Pancreas (tissue), 10 donors: ENCODE measurements at places on chromosomes 6 and 20. TPM values are rescaled to one million over a fixed set of nuclear protein-coding genes. Genes with fewer than 3 reads are reported as not detected.

DNA sequence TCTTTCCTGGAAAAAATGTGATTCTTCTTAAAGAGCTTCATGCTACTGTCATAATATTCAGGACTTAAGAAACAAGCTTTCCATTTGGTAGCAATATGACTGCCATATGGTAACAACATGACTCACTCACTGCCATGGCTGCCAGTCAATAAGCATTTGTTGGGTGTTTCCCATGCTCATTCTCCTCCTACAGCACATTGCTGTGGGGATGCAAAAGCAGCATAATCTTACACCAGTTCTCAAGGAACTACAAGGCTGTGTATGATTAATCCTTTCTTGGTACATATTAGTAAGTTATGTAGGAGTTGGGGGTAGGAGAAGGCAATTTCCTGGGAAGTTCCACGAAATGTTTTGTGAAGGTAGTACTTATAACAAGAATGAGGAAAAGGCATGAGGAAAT lies 76.7 kb downstream of the CEP162 start:
- H3K27me3 ChIP-seq, result no peaks in the 10 kb centered on the region
- no peaks in the 10 kb centered on the region for H3K4me1 ChIP-seq
- DNase-seq, result no peak
- H3K36me3 ChIP-seq, result no peaks in the 10 kb centered on the region
- no peak overlapping the region for H3K27ac ChIP-seq

GRCh38 chr6:93433592-93433991 lies 14.2 kb upstream of the EPHA7 start:
- H3K4me3 ChIP-seq, result no peak overlapping the region
- no peaks in the 10 kb centered on the region for H3K4me1 ChIP-seq
- DNase-seq, result no peak
- H3K36me3 ChIP-seq, result no peaks in the 10 kb centered on the region

DNA sequence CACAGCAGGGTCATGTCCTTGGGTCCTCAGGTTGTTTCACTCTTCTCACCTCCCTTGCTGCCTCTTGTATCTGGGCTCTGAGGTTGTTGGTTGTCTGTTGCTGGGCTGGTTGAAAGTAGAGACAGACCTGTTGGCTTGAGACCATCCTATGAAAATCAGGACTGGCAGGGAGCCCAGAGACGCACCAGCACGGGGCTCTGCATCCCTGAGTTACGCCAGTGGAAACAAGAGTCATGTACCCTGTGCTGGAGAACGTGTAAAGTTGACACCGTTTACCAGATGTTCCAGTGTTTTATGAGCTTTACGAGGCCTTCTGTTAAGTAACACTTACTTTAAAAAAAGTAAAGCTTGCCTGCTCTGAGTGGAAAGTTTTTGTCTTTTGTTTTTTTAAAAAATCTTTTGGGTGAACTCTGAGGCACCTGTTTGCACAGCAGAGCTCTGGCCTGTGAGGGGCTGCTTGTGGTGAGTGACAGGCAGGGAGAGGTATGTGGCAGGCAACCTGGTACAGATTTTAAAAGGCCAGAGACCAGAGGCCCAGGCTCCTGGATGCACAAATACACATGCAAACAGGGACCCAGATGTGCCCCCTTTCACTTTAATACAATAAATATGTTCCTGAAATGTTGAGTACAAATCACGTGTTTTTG lies 260.0 kb upstream of the SUPT3H start:
- H3K36me3 ChIP-seq, result no peaks in the 10 kb centered on the region
- no peak overlapping the region for H3K27ac ChIP-seq
- no peaks in the 10 kb centered on the region for H3K4me1 ChIP-seq

- H3K4me3 ChIP-seq, result no peak overlapping the region
- DNase-seq, result no peak
- no peak overlapping the region for H3K27ac ChIP-seq
- H3K27me3 ChIP-seq, result no peaks in the 10 kb centered on the region
- no peaks in the 10 kb centered on the region for H3K4me1 ChIP-seq
- H3K36me3 ChIP-seq, result no peaks in the 10 kb centered on the region
These were observed 326.9 kb downstream of the PACRG start for GRCh38 chr6:163054641-163055040.

GRCh38 chr6:1554141-1554475 lies 55.6 kb upstream of the FOXC1 start:
- no peak overlapping the region for H3K27ac ChIP-seq
- H3K4me1 ChIP-seq, result no peaks in the 10 kb centered on the region
- DNase-seq, result no peak
- no peaks in the 10 kb centered on the region for H3K36me3 ChIP-seq
- H3K4me3 ChIP-seq, result no peak overlapping the region
- H3K27me3 ChIP-seq, result no peaks in the 10 kb centered on the region

GRCh38 chr6:5950361-5950785 lies 56.4 kb downstream of the NRN1 start:
- no peak for DNase-seq
- H3K27ac ChIP-seq, result no peak overlapping the region
- no peaks in the 10 kb centered on the region for H3K4me1 ChIP-seq

DNA sequence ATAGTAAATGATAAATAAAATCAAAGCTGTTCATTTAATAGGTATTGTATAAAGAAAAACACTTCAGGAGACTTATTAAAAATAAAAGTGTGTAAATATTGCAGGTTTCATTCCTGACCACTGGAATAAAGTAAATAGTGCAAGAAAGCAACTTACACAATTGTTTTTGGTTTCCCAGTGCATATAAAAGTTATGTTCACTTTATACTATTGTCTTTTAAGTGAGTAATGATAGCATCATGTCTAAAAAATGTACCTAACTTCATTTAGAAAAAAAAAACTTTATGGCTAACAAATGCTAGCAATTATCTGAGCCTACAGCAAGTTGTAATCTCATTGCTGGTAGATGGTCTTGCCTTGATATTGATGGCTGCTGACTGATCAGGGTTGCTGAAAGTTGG lies 726.6 kb upstream of the POU3F2 start:
- H3K4me1 ChIP-seq, result no peaks in the 10 kb centered on the region
- no peak overlapping the region for H3K27ac ChIP-seq
- no peaks in the 10 kb centered on the region for H3K36me3 ChIP-seq
- H3K27me3 ChIP-seq, result no peaks in the 10 kb centered on the region

DNA sequence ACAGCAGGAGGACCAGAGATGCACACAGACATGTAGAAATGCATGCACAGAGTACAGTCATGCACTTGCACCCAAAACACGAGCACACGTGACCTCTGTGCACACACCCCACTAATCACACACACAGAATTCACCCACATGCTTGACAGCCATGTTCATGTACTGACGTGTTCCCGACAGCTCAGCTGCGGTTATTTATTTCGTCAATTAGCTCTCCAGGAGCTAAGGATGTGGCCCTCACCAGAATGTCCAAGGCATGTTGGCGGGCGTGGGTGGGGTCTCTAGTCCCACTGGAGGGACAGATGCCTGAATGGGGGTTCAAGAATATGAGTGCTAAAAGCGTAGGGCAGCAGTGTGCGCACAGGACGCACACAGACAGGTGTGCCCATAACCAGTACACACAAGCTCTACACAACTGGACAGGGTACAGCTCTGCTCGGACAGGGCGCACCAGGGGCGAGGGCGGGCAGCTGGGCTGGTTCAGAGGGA lies 571 bp upstream of the PRPF6 start:
- H3K4me1 ChIP-seq, result peaks cover 11% of the 10 kb centered on the region
- H3K4me3 ChIP-seq, result peak overlapping the region; percentile 85
- peak overlapping the region; percentile 76 for H3K27ac ChIP-seq
- no peaks in the 10 kb centered on the region for H3K36me3 ChIP-seq
- no peaks in the 10 kb centered on the region for H3K27me3 ChIP-seq
- DNase-seq, result no peak

MATN4 gene
- total RNA-seq, result 2.3 TPM

FITM2 gene
- 7.4 TPM for total RNA-seq

GMPR gene
- 5.7 TPM for total RNA-seq

PLN gene
- total RNA-seq, result 0.83 TPM

ENPP1 gene
- 46.6 TPM for total RNA-seq

IL17A gene
- not detected for total RNA-seq
